Activated CD4-positive, alpha-beta T cell treated with anti-CD3 and anti-CD28 coated beads for 36 hours (primary cell): ENCODE measurements at places on chromosomes 5 and 9. TPM values are rescaled to one million over a fixed set of nuclear protein-coding genes. Genes with fewer than 3 reads are reported as not detected.

DNA sequence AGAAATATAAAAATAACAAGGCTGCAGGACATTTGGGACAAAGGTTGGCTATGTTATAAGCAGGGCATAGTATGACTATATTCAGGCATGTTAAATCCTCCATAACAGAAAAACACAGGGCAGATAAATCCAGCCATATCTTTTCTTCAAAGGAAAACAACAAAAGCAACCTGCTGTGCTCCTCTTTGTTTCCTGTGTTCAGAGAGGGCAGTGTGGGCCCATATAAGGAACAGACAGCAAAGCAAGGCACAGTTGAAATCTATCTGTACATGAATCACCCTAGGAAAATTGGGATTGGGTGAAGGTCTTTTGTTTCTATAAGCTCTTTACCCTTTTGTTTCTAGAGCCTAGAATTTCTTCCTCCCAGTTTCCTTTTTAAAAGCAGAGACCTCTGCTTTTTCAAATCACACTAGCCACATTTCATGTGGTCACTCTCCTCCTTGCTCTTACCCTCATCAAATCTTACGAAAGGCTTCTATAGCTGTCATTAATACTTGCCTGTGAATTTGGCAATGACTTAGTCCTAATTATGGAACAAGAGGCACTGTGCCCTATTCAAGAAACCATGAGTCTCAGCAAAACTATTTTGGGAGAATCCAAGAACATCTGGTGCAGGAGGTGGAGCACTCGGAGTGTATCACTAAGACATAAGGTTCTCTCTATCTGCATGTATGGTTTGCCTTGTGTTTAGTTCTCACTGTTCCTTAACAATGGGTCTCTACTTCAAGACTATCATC, 1.8 kb downstream of the GZMA start:
- no peak for DNase-seq

GRCh38 chr9:112670991-112671625, 46.8 kb downstream of the INIP start:
- no peak for DNase-seq

GRCh38 chr5:145936401-145937131, at the start of gene SH3RF2:
Gene SH3RF2 (plus strand): TSS chr5:145936578. CDS start chr5:145937929, 1,351 bp downstream.
- DNase-seq, result peak; percentile 74

- DNase-seq, result no peak
Observed at GRCh38 chr9:87886210-87886932, 3.7 kb downstream of the SPATA31E1 start.

LIFR gene
- 0.14 TPM for total RNA-seq
